Epithelial cell of esophagus (primary cell): ENCODE measurements at places on chromosomes 1 and 21.
A peak's percentile ranks its signal among the peaks of the same experiment; 100 is the strongest.

GRCh38 chr1:235910357-235911299 is 43.9 kb upstream of the LYST start:
- peak; percentile 96 for DNase-seq

GRCh38 chr1:1157914-1158710 is 15.6 kb upstream of the TTLL10 start:
- no peak for DNase-seq

- no peak for DNase-seq
These were observed 3.5 kb downstream of the MRPS6 start for GRCh38 chr21:34076835-34077234.

DNA sequence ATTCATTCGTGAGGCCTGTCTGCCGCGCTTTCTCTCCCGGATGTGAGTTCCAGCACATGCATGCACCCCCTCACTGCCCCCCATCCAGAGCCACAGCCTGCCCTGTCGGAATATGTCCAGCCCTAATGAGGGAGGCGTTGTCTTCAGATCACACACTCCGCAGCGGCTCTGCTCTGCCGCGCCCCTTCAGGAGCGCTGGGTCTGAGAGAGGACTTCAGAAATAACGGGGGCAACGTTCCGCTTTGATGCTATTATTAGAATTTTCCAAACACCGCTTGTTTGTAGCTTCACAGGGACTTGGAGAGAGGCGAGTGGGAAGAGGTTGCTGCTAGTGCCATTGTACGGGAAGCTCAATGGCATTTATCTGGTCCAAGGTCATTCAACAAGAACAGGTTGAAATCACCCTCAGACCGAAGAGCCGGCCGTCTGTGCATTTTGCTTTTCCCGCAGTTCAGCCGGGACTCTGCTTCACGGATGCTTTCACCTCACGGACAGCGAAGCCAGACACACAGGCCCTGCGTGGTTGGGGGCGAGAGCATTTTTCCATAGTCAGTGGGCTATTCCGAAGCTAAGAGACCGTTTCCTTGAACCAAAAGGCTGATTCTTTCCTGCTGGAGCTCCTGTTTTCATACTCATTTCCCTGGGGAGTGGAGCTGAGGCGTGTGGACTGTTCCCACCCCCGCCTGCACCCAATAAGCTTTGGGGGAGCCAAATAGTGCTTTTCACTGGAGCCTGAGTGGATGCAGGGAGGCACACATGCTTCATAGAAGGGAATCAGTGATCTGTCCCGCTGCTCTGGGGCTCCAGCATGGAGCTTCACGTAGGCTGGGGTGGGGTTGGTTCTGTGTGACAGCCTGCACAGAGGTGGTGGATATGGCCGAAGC is 69.7 kb downstream of the GALNT2 start:
- no peak for DNase-seq

GRCh38 chr1:11620924-11621323 is 33.3 kb downstream of the FBXO2 start:
- no peak for DNase-seq

GRCh38 chr1:185207980-185208602 is 51.1 kb downstream of the SWT1 start:
- peak; percentile 49 for DNase-seq

DNA sequence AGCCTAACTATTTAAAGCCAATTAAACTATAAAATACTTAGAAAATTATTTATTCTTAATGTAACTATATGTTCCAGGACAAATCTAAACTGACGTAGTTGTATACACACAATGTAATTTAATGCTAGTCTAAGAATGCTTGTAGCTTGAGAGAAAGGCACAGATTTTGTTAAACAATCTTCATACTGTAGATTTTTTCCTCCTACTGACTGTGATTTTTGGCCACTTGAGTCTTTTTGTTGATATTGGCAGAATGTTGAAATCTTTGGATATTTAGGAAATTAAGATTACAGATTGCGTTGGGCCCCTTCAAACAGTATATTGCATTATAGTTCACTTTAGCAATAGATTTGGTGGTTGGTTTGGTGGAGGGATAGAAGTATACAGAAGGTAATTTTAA is 40.5 kb downstream of the ATF3 start:
- no peak for DNase-seq

- DNase-seq, result no peak
These were observed 35.4 kb downstream of the RGS4 start for GRCh38 chr1:163104385-163105099.

DNA sequence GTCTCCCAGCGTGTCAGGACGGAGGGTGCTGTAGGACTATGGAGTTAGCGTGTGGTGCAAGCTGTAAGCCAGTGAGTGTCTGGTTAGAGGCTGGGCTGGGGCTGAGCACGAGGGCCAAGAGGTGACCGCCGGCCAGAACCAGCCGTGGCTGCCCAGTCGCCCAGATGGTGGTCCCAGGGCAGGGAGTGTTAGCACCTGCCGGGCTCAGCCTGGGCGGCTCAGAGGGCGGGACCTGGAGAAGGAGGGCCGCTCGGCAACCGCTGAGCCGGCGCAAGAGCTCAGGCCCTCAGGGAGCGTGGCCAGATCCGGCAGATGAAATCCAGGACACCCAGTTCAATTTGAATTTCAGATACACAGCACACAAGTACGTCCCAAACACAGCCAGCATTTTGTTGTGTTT is 87.9 kb downstream of the PRDM16 start:
- no peak for DNase-seq

DNA sequence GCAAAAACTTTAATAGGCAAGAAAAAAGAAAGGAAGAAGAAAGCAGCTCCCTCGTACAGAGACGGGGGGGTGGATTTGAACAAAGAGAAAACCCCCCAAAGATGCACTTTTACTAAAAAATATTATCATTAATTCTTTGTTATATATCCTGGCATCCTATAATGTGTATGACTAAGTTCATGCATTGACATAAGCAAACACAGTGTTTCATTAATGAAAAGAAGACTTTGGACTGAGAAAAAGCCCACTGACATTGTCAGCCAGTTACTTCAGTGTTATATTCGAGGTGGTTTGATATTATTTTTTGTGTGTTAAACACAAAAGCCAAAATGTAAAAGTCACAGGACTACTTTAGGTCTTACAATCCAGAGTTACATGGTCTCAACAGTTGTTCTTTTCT is 110.1 kb upstream of the DPYD start:
- no peak for DNase-seq

GRCh38 chr1:32421775-32422174 is 27.5 kb upstream of the BSDC1 start:
- no peak for DNase-seq

DNA sequence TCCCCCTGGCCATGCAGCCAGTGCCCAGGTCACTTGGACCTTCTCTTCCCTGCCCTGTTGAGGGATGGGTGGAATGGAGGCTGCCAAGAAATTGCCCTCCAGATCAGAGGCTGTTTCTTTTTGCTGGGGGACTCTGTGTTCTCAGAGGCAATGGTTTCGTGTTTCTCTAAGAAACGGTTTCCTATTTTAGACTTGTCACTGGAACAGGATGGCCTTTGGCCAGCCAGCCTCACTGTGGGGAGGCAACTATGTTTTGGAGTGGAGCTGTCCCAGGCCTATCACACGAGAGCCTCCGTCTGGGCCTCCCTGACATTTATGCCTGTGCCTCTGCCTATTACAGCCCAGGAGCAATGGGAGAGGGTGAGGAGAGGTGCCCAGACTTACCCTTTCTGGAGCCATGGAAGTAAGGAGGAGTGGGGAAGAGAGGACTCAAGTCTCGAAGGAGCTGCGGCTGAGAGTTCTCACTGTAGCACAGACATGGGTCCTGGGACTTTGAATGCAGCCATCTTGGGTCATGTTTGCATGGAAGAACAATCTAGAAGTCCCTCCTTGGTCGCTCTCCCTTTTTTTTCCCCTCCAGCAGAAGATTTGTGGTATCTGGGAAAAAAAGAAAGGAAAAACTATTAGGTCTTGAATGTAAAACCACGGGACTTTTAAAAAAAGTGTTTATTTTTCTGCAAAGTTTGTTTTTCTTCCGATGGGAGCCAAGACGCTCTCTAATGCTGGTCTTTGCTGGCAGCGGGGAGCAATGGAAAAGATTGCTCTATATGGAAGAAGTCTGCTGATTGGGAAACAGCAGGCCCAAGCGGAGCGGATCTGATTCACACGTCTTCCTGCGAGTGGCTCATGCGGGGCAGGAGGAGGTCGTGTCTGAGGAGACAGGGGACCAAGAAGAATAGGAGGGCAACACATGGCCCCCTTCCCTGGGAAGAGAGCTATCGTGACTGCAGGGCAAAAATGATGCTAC is 219.2 kb downstream of the FOXD2 start:
- DNase-seq, result no peak
